A172 (cell line): ENCODE measurements at places on chromosomes 1 and 21. TPM values are rescaled to one million over a fixed set of nuclear protein-coding genes. Genes with fewer than 3 reads are reported as not detected.

GRCh38 chr1:85278853-85279314 is 2.5 kb upstream of the BCL10 start:
- peak; percentile 94 for DNase-seq

Gene PTP4A2
- total RNA-seq: 207 and 289 TPM in 2 replicates

Gene SAMD13
- total RNA-seq: 0.24 and 0.93 TPM in 2 replicates

- DNase-seq: no peak
These were observed 10.4 kb downstream of the KDM4A start for GRCh38 chr1:43660355-43660754.

Gene LGR6
- total RNA-seq: not detected in 2 replicates

- no peak for DNase-seq
These were observed 24.6 kb downstream of the PADI2 start for GRCh38 chr1:17094664-17095063.

DNA sequence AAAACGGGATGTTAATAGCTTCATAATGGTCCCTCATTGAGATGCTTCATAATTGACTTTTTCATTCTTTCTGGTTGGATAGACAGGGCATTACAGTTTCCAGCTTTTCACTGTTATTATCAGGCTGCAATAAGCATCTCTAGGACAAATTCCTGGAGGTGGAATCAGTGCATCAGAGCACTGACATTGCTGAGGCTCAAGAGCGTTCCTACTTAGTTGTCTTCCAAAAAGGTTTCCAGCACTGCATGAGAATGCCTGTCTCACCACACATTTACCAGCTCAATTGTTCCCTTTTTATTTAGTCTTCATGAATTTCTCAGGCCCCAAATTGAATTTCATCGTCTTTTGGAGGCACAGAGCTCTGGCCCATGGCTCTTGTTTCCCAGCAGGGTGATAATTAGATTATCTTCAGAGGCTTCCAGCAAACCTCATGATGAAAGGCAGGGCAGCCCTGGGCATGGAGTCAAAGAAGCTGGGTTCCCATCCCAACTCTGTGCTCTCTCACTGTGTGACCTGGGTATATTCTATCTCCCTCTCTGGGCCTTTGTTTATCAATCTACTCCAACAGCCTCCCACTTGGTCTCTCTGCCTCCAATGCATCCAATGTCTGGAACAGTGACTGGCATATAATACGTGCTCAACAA is 451.4 kb downstream of the PTPRU start:
- no peak for DNase-seq

Gene RPE65
- total RNA-seq: not detected in 2 replicates

Gene CD2
- not detected in 2 replicates for total RNA-seq

DNA sequence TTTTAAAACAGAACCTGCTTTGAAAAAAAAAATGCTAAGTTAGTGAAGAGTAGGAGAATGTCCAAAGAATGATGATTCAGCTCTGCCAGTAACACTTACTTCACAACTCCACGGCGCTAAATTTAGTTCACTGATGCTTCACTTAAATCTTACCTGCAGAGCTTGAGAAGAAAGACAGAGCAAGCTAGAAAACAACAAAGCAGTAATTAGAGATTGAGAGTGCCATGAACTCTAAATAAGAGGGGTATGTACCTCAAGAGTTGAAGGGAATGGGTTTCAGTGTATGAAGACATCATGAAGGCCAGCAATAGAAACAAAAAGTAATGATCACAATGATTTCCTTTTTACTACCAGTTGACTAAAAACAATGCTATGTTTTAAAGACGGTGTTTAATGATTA is 32.8 kb downstream of the EPRS1 start:
- DNase-seq: peak; percentile 47

DNA sequence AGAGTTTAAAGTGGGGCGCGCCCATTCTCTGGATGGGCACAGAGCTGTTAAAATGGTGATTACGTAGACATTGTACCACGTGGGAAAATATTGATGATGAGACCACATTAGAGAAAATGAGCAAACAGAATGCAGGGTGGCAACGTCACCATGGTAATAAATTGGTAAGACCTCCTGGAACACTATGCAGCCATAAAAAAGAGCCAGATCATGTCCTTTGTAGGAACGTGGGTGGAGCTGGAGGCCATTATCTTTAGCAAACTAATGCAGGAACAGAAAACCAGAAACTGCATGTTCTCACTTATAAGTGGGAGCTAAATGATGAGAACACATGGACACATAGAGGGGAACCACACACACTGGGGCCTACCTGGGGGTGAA is 53.5 kb upstream of the CLDN14 start:
- no peak for DNase-seq

GRCh38 chr1:9689011-9689706 is 37.6 kb downstream of the PIK3CD start:
- peak; percentile 9 for DNase-seq

GRCh38 chr1:233063462-233063861 is 113.1 kb downstream of the NTPCR start:
- no peak for DNase-seq

- no peak for DNase-seq
These were observed 172.7 kb upstream of the FGGY start for GRCh38 chr1:59124166-59124565.

DNA sequence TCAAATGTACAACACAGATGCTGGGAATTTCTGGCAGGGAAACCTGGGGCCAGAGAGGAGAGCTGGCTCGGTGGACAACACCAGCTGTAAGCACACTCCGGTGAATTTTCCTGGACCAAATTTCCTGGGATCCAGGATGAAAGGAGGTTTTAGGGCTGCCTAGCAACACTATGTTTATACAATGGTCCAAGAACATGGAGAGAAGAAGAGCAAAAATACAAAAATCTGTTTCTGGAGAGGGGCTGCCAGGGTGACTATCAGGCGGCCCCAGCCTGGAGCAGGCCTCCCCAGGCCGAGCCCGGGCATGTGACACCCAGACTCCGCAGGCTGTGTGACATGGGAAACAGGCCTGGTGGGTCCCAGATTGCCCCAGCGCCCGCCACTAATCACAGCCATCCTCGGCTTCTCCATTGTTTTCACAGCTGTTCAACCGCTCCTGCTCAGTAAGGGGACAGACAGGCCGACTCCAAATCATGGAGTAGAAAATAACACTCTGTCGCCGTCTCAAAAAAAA is 336.0 kb upstream of the NFIA start:
- no peak for DNase-seq

DNA sequence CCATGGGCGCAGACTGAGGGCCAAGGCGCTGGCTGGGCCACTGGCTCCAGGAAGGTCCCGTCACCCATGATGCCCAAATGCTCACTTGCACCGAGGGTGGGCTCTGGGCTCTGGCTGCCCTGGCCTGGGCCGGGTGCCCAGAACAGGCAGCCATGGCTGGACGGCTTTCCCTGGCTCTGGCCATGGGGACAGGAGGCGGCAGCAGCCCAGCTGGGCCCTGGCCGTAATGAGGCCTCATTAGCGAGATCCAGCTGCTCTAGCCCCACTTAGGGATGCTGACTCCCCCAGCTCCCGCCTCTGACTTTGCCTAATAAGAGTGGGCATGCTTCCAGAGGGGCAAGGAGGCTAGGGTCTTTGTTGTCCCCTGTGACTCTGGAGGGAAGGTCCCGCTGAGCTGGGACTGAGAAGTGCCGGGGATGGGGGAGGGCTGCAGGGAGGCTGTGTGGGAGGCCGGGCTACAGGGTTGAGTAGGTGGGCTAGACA is 11.8 kb downstream of the SLC6A9 start:
- DNase-seq: no peak

DNA sequence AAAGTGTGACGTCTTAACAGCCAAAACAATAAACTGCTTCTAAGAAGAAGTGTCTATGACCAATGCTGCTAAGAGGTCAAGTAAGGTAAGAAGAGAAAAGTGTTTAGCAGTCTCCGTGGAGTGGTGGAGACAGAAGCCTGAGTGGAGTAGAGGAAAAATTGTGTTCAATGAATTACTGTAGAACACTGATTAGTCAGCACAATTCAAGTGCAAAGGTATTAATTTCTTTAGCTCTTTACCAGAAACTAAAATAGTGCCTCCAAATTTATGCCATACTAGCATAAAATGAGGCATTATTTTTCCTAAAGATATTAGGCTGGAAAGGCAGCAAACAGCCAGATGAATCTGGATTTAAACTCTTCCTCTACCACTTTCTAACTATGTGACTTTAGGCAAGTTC is 56.1 kb downstream of the PIK3R3 start:
- DNase-seq: no peak

Gene MECR
- total RNA-seq: 13.9 and 16.8 TPM in 2 replicates

GRCh38 chr1:155277902-155278688 is 832 bp downstream of the HCN3 start:
- peak; percentile 42 for DNase-seq

- no peak for DNase-seq
These were observed 82.0 kb upstream of the JAK1 start for GRCh38 chr1:65048335-65048734.

GRCh38 chr1:50974618-50974935 is 4.5 kb downstream of the CDKN2C start:
- peak; percentile 21 for DNase-seq

Gene NID1
- total RNA-seq: 52.1 and 57.5 TPM in 2 replicates

DNA sequence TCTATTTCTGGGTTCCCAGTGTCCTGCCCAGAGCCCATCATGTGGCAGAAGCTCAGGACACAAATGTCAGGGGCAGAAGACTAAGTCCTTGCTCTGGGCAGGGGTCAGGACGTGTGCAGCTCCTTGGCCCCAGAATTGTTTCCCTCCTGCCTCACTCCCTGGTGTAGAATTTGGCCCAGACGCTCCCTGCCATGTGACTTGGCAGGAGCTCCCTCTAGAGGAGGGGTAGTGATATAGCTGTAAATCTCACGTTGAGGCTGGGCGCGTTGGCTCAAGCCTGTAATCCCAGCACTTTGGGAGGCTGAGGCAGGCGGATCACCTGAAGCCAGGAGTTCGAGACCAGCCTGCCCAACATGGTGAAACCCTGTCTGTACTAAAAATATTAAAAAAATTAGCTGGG is 91.2 kb downstream of the UBIAD1 start:
- DNase-seq: no peak

DNA sequence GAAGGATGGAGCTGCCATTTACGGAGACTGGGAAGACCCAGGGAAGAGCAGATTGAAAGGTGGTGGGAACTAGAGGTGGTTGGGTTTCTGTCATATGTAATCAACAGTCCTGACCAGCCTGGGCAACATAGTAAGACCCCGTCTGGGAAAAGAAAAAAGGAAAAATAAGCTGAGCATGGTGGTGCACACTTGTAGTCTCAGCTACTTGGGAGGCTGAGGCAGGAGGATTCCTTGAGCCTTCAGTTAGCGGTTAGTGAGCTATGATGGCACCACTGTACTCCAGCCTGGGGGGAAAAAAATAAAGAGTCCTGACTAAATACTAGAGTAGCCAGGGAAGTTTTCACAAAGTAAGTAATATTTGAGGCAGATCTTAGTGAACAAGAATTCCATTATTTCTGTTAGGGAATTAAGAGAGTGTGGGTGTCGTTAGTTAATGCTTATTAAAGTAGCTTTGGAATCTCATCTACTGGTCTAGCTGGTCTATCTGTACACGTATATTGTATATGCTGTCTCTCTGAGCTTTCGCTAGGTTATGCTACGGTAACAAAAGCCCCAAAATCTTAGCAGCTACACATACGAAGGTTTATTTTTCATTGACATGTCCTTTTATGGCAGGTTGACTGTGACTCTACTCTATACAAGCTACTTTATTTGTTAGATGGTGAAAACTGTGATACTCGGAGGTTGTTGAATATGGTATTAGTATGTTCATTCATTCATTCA is 4.4 kb downstream of the NBPF1 start:
- no peak for DNase-seq
